ENCODE measurements at places on chromosomes 12 and 14. TPM values are rescaled to one million over a fixed set of nuclear protein-coding genes. Genes with fewer than 3 reads are reported as not detected.

- no peak for DNase-seq
Observed at GRCh38 chr14:44529026-44529425, 21.9 kb upstream of the FSCB start.

DNA sequence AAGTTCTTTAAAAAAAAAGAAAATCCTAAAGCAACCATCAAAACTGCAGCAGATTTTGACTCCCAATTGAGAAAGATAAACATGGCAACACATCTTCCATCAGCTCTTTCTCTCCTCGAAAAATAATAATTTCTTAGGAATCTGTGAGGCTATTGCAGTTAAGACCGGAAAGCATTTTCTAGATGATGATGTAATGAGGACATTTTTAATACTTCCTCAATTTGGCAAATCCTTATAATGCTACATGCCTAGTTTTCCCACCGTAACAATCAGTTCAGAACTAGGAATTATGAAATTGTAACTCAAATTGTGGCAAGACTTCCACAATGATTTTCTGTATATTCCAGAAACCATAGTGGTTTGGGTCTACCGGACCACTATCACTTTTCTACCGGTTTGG lies 180.9 kb upstream of the PDE3A start:
- DNase-seq: no peak

- no peak for DNase-seq
Observed at GRCh38 chr12:45849289-45849688, 119.8 kb downstream of the ARID2 start.

GRCh38 chr12:3342051-3342450 lies 149.0 kb upstream of the PRMT8 start:
- DNase-seq: no peak

AQP2 gene
- total RNA-seq: not detected

DNA sequence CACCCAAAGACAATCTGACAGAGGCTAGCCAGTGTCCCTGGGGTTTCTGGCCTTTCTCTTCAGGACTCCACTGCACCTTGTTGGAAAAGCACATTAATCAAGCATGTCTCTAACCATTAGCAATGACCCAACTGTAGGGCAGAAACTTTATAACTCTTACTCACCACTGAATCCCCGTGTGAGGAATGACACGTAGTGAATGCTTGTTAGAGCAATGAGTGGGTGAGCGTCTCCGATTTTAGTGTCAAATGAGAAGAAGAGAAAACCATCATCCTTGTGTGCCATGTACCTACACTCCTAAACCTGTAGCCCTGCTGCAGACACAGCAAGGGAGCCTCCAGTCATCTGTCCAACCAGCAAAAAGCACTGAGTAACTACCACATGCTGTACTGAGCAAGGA lies 56.5 kb upstream of the GPR68 start:
- DNase-seq: no peak

PARP11 gene
- total RNA-seq: 16.1 TPM

OR11G2 gene
- total RNA-seq: not detected

- no peak for DNase-seq
Observed at GRCh38 chr12:25653487-25654175, 100.5 kb upstream of the LMNTD1 start.

DNA sequence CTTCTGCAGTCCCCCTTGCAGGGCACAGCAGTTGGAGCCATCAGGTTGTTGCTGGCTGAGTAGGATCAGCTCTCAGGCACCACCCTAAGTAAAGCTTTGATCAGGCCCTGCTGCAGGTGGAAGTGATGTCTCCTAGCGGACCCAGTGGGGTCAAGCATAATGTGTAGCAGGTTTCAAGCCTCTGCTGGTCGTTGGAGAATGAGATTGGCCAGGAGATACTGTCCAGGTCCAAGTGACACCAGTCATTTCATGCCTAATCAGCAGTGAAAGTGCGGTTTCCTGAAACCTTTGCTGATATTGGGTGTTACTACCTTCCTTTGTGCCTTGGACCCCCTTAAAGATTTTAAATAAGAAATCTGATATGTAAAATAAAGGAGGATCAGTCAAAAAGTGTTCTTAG lies 72.6 kb downstream of the SUSD6 start:
- no peak for DNase-seq

All from CD4-positive, CD25-positive, alpha-beta regulatory T cell (primary cell).